ENCODE measurements at places on chromosomes 2 and 18.

DNA sequence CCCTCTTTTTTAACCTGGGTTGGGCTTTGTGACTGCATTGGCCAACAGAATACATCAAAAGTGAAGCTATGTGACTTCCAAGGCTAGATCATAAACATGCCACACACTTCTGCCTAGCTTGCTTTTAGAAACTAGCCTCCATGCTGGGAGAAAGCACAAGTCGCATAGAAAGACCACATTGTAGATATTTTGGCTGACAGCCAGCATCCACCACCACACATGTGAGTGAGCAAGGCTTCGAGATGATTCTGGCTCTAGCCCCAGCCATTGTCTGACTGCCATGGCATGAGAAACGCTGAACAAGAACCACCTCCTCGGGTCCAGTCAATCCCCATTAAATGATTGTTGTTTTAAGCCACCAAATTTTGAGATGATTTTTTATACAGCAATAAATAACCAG is 66.8 kb upstream of the STPG4 start:
- no peak for DNase-seq

DNA sequence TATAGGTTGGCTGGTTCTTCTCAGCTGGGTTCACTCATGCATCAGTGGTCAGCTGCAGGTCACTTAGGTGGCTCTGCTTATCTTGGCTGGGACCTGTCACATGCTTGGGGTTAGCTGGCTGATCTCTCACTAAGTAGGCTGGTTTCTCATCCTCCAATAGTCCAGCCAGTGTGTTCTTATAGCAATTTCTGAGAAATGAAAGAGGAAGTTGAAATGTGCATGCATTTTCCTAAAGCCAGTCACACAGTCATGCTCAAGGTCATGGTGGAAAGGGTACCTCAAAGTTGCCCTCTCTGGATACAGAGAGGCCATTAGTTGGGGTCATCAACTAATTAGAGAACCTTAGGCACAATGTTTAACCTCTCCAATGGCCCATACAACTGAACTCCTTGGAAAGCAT is 64.4 kb downstream of the KLHL29 start:
- no peak for DNase-seq

- no peak for DNase-seq
These were observed 3.3 kb downstream of the PPP1R7 start for GRCh38 chr2:241153616-241154015.

GRCh38 chr2:169716238-169716886 is 17.3 kb upstream of the KLHL23 start:
- DNase-seq, result no peak

GRCh38 chr18:63320123-63320974 is 780 bp upstream of the BCL2 start:
- DNase-seq, result peak; percentile 68

- DNase-seq, result no peak
These were observed 8.0 kb downstream of the AGXT start for GRCh38 chr2:240876475-240877251.

GRCh38 chr18:27428120-27428519 is 243.0 kb upstream of the CHST9 start:
- no peak for DNase-seq

DNA sequence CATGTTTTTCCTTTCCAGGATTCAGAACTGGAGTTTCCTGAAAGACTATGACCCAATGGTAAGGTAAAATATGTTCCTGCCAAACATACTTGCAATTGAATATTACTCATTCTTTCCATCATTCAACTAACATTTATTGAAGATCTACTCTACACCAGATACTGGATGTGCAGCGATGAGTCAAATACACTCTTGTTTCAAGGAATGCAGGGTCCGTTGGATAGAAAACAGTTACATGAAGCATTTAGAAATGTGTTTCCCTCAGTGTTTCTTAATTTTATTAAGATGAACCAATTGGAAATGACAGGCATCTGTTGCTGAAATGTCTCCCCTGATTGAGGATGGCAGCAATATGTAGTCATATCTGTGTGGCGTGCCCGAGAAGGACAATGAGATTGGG is 14.8 kb upstream of the SLC66A3 start:
- DNase-seq, result no peak

DNA sequence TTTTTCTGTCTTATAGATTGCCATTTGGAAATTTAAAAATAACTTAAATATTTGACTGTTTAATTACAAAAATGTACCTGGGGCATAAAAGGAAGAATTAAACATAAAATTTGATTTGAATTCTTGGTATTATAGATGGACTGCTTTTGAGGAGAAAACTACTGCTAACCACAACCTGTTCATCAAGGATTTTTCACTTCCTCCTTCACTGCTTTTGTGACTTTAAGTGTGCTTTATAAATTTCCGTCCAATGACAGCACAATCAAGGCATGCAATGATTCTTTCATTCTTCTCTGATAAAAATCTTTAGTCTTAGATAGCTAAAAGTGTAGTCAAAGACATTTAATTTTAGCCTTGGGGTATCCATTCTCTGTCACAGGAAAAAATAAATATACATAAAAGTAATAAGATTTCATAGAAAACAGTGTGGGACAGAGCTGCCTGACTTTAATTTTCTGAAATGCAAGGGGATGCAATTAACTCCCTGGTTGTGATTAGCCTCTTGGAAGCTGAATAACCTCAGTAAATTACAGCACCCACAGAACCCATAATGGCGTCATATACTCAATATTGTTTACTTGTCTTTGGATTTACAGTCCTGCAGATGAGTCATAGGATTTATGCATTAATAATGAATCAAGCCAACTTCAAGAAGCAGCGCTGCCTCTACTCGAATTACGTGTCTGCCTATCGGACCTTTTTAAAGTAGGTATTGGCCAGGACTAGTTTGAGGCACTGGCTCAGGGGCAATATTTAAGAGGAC is 587.9 kb downstream of the NRXN1 start:
- no peak for DNase-seq

- DNase-seq, result no peak
These were observed 22.2 kb downstream of the GALR1 start for GRCh38 chr18:77271576-77272481.

- DNase-seq, result no peak
These were observed 96.7 kb downstream of the PMAIP1 start for GRCh38 chr18:59996370-59996966.

DNA sequence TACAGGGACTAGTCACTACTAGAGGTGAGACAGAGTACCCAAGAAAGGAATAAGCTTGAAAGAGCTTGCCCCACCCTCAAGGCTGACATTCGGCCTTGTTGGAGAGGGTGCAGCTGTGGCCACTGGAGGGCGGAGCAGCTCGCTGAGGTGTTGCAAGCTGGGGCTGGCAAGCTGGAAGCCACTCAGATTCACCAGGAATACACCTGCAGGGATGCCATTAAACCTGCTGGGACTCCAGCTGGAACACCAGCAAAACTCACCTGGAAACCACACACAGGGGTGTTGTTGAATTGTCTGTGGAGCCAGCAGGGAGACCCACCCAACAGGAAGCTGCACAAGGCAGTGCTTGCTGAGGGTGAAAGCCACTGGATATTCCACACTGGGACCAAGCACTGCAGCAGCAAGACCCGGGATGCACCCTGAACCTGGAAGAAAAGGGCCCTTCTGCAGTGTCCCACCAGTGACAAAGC is 26.1 kb downstream of the KCTD18 start:
- DNase-seq, result no peak

GRCh38 chr2:197360744-197361156 is 50.2 kb upstream of the ANKRD44 start:
- DNase-seq, result no peak

GRCh38 chr2:123791684-123792083 is 233.4 kb upstream of the CNTNAP5 start:
- DNase-seq, result no peak

DNA sequence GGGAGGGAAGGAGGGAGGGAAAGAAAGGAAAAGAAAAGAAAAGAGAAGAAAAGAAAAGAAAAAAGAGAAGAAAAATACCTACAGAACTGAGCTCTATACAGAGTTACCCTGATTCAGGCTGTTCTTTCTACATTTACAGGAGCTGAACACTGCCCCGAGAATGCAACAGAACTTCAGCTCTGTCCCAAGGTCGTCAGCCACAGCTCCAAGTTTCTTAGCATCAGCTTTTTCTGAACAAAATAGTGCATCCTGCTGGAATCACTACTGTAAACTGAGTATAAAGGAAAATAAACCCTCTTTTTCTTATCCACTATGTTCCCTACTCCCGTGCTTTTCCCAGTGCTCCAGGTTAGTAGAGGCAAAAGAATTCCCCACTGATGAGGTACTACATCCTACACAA is 4.7 kb upstream of the PPP4R1 start:
- no peak for DNase-seq

- DNase-seq, result no peak
These were observed 24.4 kb downstream of the MBP start for GRCh38 chr18:77108001-77108692.

GRCh38 chr18:28858248-28858647 is 681.3 kb upstream of the CDH2 start:
- no peak for DNase-seq

- DNase-seq, result no peak
These were observed 213.7 kb upstream of the RAB6C start for GRCh38 chr2:129765678-129766351.

- DNase-seq, result no peak
These were observed 72.2 kb downstream of the XRCC5 start for GRCh38 chr2:216181351-216181750.

GRCh38 chr2:36696533-36696932 is at the start of gene VIT:
Gene VIT (plus strand): TSS chr2:36696707. CDS start chr2:36716371, 19,664 bp downstream.
- DNase-seq, result no peak

Data from activated CD8-positive, alpha-beta memory T cell treated with anti-CD3 and anti-CD28 coated beads for 1 hour (primary cell).